ENCODE measurements at places on chromosomes 5 and 9.

- peak; percentile 59 for DNase-seq
Observed at GRCh38 chr9:115651461-115651860, 502.1 kb upstream of the PAPPA start.

DNA sequence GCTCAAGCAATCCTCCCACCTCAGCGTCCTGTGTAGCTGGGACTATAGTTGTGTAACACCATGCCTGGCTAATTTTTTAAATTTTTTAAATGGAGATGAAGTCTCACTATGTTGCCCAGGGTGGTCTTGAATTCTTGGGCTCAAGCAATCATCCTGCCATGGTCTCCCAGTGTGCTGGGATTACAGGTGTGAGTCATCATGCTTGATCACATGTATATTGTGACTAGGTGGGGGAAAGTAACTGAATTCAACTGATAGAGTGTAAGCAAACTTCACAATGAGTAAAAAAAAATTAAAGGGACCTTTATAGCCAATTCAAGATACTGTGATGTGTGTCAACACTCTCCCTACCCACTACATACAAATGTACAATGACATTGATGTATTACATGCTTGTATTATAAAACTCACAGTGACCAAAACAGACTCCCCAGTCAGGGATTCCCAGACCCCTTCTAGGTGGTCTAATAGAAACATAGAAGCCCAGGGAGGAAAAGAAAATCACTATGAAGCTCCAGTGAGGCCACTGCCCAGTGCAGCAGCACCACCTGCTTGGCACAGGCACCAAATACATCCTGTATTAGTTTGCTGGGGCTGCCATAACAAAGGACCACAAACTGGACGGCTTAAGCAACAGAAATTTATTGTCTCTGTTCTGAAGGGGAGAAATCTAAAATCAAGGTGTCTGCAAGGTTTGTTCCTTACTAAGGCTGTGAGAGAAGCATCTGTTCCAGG is 8.8 kb downstream of the PLGRKT start:
- DNase-seq: peak; percentile 26

DNA sequence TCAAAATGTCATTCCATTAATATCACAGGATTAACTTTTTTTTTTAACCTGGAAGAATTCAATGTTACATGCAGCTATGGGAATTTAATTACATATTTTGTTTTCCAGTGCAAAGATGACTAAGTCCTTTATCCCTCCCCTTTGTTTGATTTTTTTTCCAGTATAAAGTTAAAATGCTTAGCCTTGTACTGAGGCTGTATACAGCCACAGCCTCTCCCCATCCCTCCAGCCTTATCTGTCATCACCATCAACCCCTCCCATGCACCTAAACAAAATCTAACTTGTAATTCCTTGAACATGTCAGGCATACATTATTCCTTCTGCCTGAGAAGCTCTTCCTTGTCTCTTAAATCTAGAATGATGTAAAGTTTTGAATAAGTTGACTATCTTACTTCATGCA is 20.6 kb downstream of the PCA3 start:
- no peak for DNase-seq

DNA sequence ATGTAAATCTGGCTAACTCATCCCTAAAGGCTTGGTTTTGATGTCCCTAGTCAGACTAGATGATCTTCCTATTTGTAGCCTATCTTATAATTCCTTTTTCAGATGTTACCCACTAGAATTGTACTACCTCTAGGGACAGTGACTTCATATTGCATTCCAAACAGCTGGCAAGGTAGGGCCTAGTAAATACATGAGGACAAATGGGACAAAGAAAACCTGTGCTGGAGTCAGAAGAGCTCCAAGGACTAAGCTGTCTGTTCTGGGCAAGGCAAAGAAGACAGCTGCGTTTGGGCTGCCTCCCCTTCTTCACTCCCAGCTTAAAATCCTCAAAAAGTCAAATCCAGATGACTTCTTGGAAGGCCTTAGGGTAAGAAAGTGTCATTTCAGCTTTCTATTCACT is 10.0 kb downstream of the DMXL1 start:
- DNase-seq: no peak

DNA sequence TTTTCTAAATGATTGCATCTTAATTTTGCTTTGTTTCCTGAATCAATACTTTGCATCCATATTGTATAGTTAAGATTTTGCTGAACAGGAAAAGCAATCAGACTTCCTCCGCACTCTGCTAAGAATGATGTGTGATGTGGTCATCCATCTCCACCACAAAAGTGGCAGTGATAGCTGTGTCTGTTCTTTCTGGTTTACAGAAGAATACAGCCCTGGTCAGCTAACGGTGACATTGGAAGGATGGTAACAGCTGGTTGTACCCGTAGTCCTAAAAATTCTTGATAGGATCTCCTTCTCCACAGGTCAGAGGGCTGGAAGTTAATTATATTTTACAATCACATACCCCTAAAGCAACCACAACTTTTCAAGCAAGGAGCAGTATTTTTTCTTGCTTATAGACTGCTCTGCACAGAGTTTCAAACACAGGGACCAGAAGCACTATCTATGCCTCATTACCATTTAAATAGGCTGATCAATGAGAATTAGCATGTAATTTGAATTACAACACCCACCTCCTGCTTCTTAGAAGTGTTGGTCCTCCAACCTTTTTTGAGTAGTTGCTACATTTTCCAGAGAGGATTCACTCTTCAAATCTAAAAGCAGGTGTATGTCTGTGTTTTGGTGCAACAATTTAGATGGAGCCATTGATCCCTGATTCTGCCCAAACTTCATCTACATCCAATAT is 1191.9 kb upstream of the NUDT12 start:
- DNase-seq: no peak

Data from fibroblast of skin of abdomen (primary cell).